MCF 10A (cell line): ENCODE measurements at places on chromosomes 11 and 22.

- no peak for DNase-seq
Measured at GRCh38 chr22:48047722-48048500, 1285.5 kb downstream of the TBC1D22A start.

DNA sequence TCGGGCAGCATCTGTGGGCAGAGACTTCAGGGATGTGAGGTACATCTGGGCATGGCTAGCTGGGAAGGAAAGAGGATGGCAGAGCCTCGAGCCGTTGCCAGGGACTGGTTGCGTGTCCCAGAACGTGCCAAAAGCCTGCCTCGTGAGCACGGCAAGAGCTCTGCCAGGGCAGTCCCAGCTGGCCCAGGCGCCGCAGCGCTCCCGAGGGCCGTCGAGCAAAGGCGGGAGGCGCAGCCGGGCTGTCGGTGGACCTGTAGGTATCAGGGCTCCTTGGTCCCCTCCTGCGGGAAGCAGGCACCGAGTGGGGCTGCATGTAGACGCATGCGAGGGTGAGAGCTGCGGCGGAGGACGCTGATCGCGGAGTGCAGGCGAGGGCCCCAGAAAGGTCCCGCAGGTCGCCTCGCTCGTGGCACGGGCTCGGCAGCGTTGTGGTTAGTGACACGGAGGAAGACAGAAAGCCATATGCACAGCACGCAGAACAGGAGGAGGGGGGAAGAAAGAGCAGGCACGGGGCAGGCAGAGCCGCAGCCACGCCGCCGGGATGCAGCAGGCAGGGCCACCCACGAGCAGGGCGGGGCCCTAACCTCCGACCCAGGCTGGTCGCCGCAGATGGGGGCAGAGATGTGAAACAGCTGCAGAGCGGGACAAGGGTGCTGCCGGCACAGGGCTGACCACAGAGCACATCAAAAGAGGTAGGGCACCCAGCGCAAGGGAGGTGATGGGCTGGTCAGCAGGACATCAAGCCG lies 18.0 kb downstream of the LSP1 start:
- DNase-seq = no peak

- DNase-seq = no peak
Measured at GRCh38 chr22:22090650-22091399, 108.2 kb upstream of the TOP3B start.

- peak; percentile 83 for DNase-seq
Measured at GRCh38 chr11:62689421-62690183, at the start of gene LRRN4CL. Gene LRRN4CL, minus strand, starts transcription at chr11:62689530. Its CDS starts 1,022 bp downstream, at chr11:62688508.

GRCh38 chr11:2669634-2670469 lies 29.9 kb downstream of the KCNQ1OT1 start:
- no peak for DNase-seq
